Caco-2 (cell line): ENCODE measurements at places on chromosomes 16 and 17.

DNA sequence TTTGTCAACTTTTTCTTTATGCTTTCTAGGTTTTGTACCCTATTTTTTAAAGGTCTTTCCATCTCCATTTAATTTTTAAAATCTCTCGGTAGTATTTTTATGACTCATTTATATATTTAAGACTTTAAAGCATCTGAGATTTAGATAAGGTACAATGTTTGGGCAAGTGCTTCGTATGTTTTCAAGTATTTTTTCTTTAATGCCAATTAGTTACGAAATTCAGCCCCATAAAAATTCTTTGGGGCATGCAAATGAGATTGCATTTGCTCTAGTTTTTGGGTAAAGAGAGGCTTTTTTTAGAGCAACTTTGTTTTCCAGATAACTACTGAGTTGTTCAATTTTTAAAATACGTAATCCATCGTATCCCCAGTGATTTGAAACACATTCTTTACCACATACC is 65.3 kb upstream of the CRHR1 start:
- no peak for DNase-seq
- H3K27me3 ChIP-seq, result no peaks in the 10 kb centered on the region
- H3K36me3 ChIP-seq, result no peaks in the 10 kb centered on the region
- H3K4me1 ChIP-seq, result 0 out of 2 replicates have a peak, but pooled peaks cover 4% of the 10 kb centered on the region

GRCh38 chr16:53893731-53894435 is 189.9 kb downstream of the FTO start:
- peak overlapping the region; percentile 71 for H3K27ac ChIP-seq
- no peak overlapping the region for H3K4me3 ChIP-seq
- no peaks in the 10 kb centered on the region for H3K36me3 ChIP-seq
- no peaks in the 10 kb centered on the region for H3K27me3 ChIP-seq
- no peak for DNase-seq
- H3K4me1 ChIP-seq, result peaks cover 61% of the 10 kb centered on the region

- no peak overlapping the region for H3K4me3 ChIP-seq
- peak overlapping the region; percentile 51 for H3K27ac ChIP-seq
- no peaks in the 10 kb centered on the region; the same call in 1 of the 2 replicates for H3K36me3 ChIP-seq
- no peaks in the 10 kb centered on the region for H3K27me3 ChIP-seq
Measured at GRCh38 chr17:77465358-77466041, 324.7 kb downstream of the SEC14L1 start.

DNA sequence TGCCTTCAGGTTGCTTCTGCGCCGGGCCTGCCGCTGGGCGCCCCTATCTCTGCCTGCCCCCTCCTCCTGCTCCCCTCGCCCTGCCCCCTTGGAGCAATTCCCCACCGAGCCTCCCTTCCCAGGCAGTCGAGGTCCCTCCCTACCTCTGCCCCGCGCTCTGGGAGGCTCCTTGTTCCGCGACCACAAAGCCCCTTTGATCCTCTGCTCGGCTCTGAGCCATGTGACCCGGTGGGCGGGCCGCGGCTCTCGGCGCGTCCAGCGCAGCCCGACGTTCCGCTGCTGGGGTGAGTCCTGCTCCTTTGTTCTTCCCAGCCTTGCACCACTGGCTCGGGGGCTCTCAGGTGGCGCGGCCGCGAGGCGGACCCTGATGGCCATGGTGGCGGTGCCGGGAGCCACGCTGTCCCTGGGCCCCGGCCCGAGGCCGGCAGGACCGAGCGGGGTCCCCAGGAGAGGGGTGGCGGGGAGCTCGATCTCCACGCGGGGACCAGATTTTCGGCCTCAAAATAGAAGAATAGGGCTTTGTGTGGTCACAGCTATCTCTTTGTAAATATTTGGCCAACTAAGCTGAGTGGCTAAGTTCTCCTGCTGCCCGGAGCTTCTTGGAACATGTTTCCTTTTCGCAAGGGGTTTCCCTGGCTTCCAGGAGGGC is 310.6 kb downstream of the SEC14L1 start:
- peak overlapping the region; percentile 95 for H3K27ac ChIP-seq
- peak overlapping the region; percentile 77 for H3K4me3 ChIP-seq
- DNase-seq, result peak; percentile 91
- H3K36me3 ChIP-seq, result no peaks in the 10 kb centered on the region
- H3K4me1 ChIP-seq, result peaks cover 39% of the 10 kb centered on the region
- H3K27me3 ChIP-seq, result no peaks in the 10 kb centered on the region

- H3K4me3 ChIP-seq, result no peak overlapping the region
- no peaks in the 10 kb centered on the region for H3K36me3 ChIP-seq
- no peaks in the 10 kb centered on the region for H3K27me3 ChIP-seq
- peaks cover 45% of the 10 kb centered on the region for H3K4me1 ChIP-seq
Measured at GRCh38 chr17:50219939-50220465, 18.6 kb upstream of the COL1A1 start.

DNA sequence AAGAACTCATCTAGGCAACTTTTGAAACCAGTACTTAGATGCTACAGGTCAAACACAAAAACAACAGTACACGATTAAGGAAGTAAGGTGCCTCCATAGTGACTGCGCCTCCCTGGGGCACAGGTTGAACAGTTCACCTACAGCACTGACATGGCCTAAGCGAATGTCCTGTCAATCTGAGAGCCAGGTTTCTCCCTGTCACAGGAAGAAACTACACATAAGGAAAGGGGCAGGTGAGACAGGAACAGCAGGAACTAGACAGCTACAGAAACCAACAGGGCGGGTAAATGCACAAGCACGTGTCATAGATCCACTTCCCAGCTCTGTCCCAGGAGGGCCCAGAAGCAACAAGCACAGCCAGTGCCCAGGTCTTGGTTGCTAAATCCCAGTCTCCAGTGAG is 8.0 kb upstream of the ARHGDIA start:
- H3K27me3 ChIP-seq, result no peaks in the 10 kb centered on the region
- H3K36me3 ChIP-seq, result peaks cover 3% of the 10 kb centered on the region
- H3K4me1 ChIP-seq, result no peaks in the 10 kb centered on the region
